ENCODE measurements at places on chromosomes 11 and 22. TPM values are rescaled to one million over a fixed set of nuclear protein-coding genes. Genes with fewer than 3 reads are reported as not detected.
A peak's percentile ranks its signal among the peaks of the same experiment; 100 is the strongest.

GRCh38 chr11:9717719-9718118 lies 53.8 kb downstream of the SWAP70 start:
- H3K27ac ChIP-seq = peak overlapping the region; percentile 42
- no peak overlapping the region for H3K4me3 ChIP-seq

GRCh38 chr11:10314199-10315072 lies 9.6 kb downstream of the ADM start:
- peaks cover 22% of the 10 kb centered on the region for H3K4me1 ChIP-seq
- H3K4me3 ChIP-seq = no peak overlapping the region
- H3K36me3 ChIP-seq = no peaks in the 10 kb centered on the region
- no peak overlapping the region for H3K27ac ChIP-seq
- H3K27me3 ChIP-seq = no peaks in the 10 kb centered on the region

GRCh38 chr11:13964771-13965074 lies 2.2 kb downstream of the SPON1 start:
- peak overlapping the region; percentile 85 for H3K27ac ChIP-seq
- H3K36me3 ChIP-seq = no peaks in the 10 kb centered on the region
- H3K4me1 ChIP-seq = peaks cover 65% of the 10 kb centered on the region
- no peak for DNase-seq

DLG2 gene
- 1.9 TPM for total RNA-seq

OR4A16 gene
- total RNA-seq = not detected

DNA sequence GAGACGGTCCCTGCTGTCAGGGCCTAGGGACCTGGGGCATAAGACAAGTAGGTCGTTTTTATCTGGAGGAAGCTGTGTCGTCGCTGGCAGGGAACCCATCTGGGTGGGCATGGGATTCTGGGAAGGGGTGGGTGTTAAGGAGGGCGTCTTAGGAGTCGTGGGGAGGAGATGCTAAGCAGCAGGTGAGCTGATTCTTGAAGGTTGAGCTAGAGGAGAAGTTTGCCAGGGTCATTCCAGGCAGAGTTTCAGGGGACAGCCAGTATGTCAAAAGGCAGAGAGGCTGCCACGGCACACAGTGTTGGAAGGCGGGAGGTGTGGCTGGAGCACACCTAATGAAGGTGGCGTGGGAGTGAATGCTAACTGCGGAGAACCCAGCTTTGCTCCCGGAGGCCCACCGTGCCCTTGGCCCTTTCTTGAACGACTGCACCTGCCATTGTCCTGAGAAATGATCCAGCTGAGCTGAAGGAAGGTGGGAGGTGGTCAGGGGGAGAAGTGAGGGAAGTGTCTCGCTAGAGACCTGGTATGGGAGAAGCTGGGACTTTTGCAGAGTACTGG lies 1.3 kb downstream of the FAM118A start:
- no peaks in the 10 kb centered on the region for H3K36me3 ChIP-seq
- no peak overlapping the region for H3K4me3 ChIP-seq
- H3K4me1 ChIP-seq = peaks cover 32% of the 10 kb centered on the region
- no peak for DNase-seq
- no peak overlapping the region for H3K27ac ChIP-seq
- no peaks in the 10 kb centered on the region for H3K27me3 ChIP-seq

DNA sequence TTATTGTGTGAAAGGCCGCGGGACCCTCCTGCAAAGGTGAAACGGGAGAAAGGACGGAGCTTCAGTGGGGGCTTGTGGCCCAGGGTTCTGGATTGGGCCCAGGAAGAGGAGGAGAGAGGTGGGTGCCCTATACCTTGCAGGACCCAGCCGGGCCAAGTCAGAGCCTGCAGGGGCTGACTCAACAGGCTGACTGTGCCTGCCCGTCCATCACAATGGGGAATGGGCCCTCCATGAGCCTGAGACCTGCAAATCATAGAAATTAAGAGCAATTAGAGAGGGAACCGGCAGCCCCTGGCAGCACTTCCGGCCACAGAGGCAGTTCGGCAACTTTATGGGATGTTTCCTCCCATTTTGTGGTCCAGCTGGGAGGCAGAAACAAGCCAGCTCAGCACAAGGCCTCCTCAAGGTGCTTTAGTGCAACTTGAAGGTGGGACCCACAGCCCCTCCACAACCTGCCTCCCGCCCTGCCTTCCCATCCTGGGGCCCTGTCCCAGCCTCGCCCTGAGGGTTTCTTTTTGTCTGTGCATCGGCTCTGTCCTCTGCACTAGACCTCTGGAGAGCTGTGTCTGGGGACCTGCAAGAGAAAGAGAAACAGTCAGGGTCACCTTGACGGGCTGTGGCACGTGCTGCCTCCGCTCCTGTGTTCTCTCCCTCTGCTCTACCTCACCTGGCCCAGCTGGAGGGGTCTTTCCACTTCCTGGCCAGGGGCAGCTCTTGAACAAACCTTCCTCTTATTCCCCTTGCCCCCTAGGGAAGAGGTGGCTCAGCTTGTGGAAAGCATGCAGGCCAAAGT lies 19.1 kb upstream of the NECTIN1 start:
- H3K4me3 ChIP-seq = no peak overlapping the region
- peaks cover under 1% of the 10 kb centered on the region for H3K27me3 ChIP-seq
- H3K36me3 ChIP-seq = no peaks in the 10 kb centered on the region

PLAAT5 gene
- total RNA-seq = not detected

- no peak overlapping the region for H3K4me3 ChIP-seq
- no peaks in the 10 kb centered on the region for H3K36me3 ChIP-seq
- H3K27ac ChIP-seq = no peak overlapping the region
- H3K27me3 ChIP-seq = no peaks in the 10 kb centered on the region
Measured at GRCh38 chr22:45698094-45698493, 26.5 kb downstream of the ATXN10 start.

CUL5 gene
- 33.6 TPM for total RNA-seq

GRCh38 chr11:61874377-61874809 lies 17.0 kb downstream of the FADS3 start:
- no peaks in the 10 kb centered on the region for H3K36me3 ChIP-seq
- H3K27me3 ChIP-seq = peaks cover 13% of the 10 kb centered on the region
- H3K27ac ChIP-seq = no peak overlapping the region
- H3K4me3 ChIP-seq = no peak overlapping the region
- DNase-seq = no peak

- DNase-seq = peak; percentile 30
- no peak overlapping the region for H3K27ac ChIP-seq
- no peaks in the 10 kb centered on the region for H3K36me3 ChIP-seq
- H3K4me3 ChIP-seq = no peak overlapping the region
Measured at GRCh38 chr11:36478700-36479329, 31.3 kb downstream of the TRAF6 start.

GALNT18 gene
- 5.6 TPM for total RNA-seq

DNA sequence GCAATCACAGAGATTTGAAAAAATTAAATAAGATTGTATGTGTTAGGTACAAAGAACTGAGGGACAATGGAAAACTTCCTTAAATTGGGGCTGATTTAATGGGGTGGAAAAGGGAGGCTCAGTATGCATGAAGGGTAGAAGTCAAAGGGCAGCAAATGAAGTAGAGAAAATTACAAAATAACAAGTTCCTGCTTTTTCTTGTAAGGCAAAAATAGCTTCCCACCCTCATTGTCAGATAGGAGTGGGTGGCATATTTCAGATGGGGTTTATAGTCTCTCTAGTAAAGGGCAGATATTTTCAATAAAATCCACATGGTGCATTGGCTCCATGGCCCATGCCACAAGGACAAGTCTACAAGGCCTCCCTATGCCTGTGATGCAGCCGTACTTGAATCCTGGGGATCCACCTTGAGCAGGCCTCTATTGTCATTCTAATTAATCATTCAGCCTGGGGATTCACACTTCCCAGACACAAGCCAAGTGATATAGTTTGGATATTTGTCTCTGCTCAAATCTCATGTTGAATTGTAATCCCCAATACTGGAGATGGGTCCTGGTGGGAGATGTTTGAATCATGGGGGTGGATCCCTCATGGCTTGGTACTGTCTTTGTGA lies 36.7 kb upstream of the SESN3 start:
- H3K4me3 ChIP-seq = no peak overlapping the region
- no peaks in the 10 kb centered on the region for H3K27me3 ChIP-seq
- peak overlapping the region; percentile 54 for H3K27ac ChIP-seq
- no peaks in the 10 kb centered on the region for H3K36me3 ChIP-seq

B3GAT1 gene
- 0.14 TPM for total RNA-seq

GRCh38 chr11:64238076-64238475 lies 2.8 kb upstream of the FKBP2 start:
- peak; percentile 30 for DNase-seq
- H3K4me1 ChIP-seq = peaks cover 77% of the 10 kb centered on the region
- no peaks in the 10 kb centered on the region for H3K36me3 ChIP-seq
- H3K27ac ChIP-seq = peak overlapping the region; percentile 98

- H3K27me3 ChIP-seq = no peaks in the 10 kb centered on the region
- no peak for DNase-seq
- H3K36me3 ChIP-seq = no peaks in the 10 kb centered on the region
- no peaks in the 10 kb centered on the region for H3K4me1 ChIP-seq
Measured at GRCh38 chr11:95585069-95585751, 204.4 kb downstream of the FAM76B start.

- no peaks in the 10 kb centered on the region for H3K4me1 ChIP-seq
- no peaks in the 10 kb centered on the region for H3K36me3 ChIP-seq
- H3K27ac ChIP-seq = no peak overlapping the region
- no peak overlapping the region for H3K4me3 ChIP-seq
- no peak for DNase-seq
- H3K27me3 ChIP-seq = peaks cover 8% of the 10 kb centered on the region
Measured at GRCh38 chr11:71568704-71569349, 3.5 kb downstream of the KRTAP5-10 start.

DNA sequence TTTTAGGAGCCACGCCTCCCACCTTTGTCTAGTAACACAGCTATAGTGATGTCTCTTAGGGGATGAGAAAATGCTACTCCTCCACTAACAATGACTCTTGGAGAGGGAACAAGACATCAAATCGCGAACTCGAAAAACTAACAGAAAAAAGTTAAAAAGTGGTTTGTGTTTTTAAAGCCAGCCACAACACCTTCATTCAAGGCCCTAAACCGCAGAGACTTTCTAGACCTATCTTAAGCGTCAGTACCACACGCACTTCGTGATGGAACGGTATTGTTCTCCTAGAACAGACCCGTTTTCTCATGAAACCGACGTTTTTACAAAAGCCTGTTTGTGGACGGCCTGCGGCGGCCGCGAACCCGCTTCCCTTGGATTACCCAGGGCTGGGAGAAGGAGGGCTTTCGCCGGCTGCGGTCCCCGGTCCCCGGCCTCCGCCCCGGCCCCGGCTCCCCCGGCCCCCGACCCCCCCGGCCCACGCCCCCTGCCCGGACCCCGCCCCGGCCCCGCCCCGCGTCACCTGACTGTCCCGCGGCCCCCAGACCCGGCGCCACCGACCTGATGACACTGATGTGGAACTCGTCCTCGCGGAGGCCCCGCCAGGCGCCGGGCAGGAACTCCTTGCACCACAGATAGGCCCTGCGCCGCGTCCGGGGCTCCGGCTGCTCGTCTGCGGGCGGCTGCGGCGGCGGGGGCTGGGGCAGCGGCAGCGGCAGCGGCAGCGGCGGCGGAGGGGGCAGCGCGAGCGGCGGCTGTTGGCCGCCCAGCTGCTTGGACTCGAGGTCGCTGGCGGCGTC lies 718 bp downstream of the CHKA start:
- peak overlapping the region; percentile 85 for H3K4me3 ChIP-seq
- peak overlapping the region; percentile 99 for H3K27ac ChIP-seq
- H3K4me1 ChIP-seq = peaks cover 15% of the 10 kb centered on the region
- no peaks in the 10 kb centered on the region for H3K36me3 ChIP-seq

- H3K4me3 ChIP-seq = no peak overlapping the region
- no peaks in the 10 kb centered on the region for H3K36me3 ChIP-seq
- no peak overlapping the region for H3K27ac ChIP-seq
- no peaks in the 10 kb centered on the region for H3K4me1 ChIP-seq
Measured at GRCh38 chr11:113255096-113255495, 59.3 kb upstream of the TTC12 start.

CD81 gene
- total RNA-seq = 406 TPM

GRCh38 chr22:19674129-19674928 lies 40.0 kb upstream of the SEPTIN5 start:
- peaks cover 6% of the 10 kb centered on the region for H3K27me3 ChIP-seq
- no peak overlapping the region for H3K27ac ChIP-seq
- no peak overlapping the region for H3K4me3 ChIP-seq
- no peak for DNase-seq
- H3K36me3 ChIP-seq = no peaks in the 10 kb centered on the region

SULT4A1 gene
- total RNA-seq = not detected

DNA sequence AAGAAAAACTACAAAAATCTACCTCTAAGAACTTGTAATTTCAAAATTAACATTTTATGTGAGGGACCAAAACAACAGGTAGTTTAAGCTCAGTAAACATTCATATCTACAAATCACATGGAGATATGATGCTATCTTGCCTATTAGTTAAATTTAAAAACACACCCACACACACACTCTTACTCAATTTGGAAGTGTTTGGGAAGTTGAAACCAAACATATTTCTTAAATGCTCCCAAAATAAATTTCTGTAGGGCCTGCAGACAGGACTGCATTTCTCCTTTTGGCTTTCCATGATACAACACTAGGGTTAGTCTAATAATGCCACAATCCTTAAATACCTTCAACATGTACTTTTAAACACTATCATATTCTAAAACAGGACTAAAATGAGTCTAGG lies 7.0 kb downstream of the PITPNB start:
- peaks cover 25% of the 10 kb centered on the region for H3K4me1 ChIP-seq
- H3K27ac ChIP-seq = no peak overlapping the region
- H3K4me3 ChIP-seq = no peak overlapping the region
- no peaks in the 10 kb centered on the region for H3K36me3 ChIP-seq

SUSD2 gene
- total RNA-seq = 4.4 TPM

POLA2 gene
- 4.0 TPM for total RNA-seq

DGKZ gene
- 56.4 TPM for total RNA-seq

DNA sequence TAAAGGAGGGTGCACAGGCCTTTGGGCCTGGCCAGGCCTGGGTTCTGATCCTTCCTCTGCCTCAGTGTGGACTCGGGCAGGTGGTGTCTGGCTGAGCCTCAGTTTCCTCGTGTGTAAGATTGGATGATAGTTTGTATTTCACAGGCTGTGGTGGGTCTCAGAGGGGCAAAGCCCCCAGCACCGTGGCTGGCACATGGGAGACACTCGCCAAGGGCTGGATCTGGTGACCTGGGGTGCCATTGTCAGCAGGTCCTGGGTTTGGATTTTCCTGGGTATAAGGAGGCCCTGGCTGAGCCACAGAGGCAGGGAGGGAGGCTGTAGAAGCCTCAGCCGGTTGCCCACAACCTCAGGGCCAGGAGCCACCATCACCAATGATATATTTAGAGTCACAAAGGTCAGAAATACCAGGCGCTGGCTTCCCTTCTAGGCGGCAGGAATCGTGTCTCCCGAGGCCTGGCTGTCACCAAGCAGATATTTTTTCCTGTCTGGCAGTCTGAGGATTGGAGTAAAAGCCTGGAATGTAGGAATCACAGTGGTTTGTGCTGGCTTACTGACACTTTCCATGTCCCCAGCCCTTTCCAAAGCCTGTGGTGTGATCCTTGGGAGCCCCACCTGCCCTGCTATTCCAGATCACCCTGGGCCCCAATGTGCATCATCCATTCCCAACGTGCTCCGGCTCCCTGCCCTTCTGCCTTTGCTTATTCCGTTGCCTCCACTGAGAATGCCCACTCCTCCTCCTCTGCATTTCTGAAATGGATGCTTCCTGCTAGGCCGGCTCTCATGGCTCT lies 15.6 kb downstream of the KCNC1 start:
- H3K27me3 ChIP-seq = no peaks in the 10 kb centered on the region
- H3K27ac ChIP-seq = no peak overlapping the region
- H3K4me3 ChIP-seq = no peak overlapping the region
- H3K4me1 ChIP-seq = no peaks in the 10 kb centered on the region

GRCh38 chr11:76577226-76577920 lies 93.2 kb downstream of the LRRC32 start:
- no peaks in the 10 kb centered on the region for H3K36me3 ChIP-seq
- H3K27ac ChIP-seq = peak overlapping the region; percentile 40
- H3K27me3 ChIP-seq = no peaks in the 10 kb centered on the region
- no peaks in the 10 kb centered on the region for H3K4me1 ChIP-seq

ANO1 gene
- 9.8 TPM for total RNA-seq

All from transverse colon (tissue), 4 donors.